EL (cell line): ENCODE measurements at places on chromosomes 13 and 19.

- DNase-seq: no peak
Measured at GRCh38 chr13:40483601-40484000, 182.8 kb downstream of the FOXO1 start.

GRCh38 chr19:5665781-5666513, 14.4 kb downstream of the MICOS13 start:
- peak; percentile 71 for DNase-seq

- DNase-seq: peak; percentile 80
Measured at GRCh38 chr13:74930402-74931165, 551.4 kb downstream of the TBC1D4 start.

DNA sequence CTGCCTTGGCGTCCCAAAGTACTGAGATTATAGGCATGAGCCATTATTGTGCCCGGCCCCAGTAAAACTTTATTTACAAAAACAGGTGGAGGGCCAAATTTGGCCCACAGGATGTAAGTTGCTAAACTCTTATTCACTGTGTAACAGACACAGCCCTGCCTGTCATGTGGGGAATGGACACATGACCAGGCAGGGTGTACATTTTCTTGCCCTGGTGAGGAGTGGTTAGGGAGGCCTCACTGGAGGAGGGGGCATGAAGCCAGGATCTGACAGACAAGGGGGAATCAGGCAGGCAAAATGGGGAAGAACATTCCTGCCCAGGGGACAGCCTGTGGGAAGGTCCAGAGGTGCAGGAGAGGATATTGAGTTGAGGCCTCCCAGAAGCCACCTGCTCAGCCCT, 7.4 kb upstream of the PGLS start:
- DNase-seq: no peak

DNA sequence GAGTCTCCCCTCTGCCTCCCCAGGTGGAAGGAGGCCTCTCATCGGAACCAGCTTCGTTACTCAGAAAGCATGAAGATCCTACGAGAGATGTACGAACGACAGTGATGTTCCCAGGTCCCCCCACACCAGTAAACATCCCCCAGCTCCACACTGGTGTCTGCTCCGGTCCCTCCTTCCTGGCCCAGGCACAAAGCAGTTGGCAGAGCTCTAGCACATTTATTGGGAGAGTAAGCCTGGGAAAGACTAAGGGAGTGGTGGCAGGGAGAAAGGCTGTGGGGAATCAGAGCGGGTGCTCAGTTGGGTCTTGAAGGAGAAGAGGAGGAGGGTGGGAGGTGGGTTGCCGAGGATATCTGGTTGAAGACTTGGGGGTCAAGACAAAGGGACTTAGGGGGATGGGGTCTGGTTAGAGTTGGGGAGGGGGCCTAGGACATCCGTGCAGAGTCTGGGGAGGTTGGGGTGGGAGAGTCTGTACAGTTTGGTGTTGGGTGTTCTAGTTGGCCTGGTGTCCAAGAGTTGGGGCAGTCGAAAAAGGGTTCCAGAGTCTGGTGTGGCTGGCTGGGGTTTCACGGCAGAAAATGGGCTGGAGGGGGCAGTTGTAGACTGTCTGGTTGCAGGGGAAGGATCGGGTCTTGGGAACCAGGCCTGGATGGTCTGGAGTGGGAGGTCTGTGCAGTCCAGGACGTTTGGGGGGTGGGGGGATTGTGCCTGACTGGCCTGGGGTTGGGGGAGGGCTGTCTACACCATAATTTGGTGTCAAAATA, 2.3 kb downstream of the HSPB6 start:
- DNase-seq: no peak

DNA sequence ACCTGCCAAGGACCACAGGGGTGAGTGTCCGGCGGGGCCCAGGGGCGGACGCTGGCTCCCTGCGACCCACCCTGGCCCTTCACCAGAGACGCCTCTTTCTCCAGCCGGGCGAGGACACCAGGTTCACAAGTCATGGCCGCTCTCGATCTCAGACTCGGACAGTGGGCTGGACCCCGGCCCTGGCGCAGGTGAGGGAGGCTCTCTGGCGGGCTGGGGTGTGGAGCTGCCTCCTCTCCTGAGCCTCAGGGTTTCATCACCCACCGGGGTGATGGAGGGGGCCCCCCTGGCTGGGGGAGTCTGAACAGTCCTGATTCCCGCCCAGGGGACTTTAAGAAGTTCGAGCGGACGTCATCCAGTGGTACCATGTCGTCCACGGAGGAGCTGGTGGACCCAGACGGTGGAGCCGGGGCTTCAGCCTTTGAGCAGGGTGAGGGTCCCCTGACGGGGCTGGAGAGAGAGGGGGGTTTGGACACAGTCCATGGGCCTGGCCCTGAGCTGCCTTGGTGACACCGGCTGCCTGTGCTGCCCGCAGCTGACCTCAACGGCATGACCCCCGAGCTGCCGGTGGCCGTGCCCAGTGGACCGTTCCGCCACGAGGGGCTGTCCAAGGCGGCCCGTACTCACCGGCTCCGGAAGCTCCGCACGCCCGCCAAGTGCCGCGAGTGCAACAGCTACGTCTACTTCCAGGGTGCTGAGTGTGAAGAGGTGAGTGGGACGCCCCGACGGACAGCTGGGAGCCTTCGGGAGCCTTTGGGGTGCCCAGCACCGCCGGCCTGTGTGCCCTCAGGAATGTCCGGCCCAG, 13.6 kb downstream of the ARHGAP45 start:
- no peak for DNase-seq

DNA sequence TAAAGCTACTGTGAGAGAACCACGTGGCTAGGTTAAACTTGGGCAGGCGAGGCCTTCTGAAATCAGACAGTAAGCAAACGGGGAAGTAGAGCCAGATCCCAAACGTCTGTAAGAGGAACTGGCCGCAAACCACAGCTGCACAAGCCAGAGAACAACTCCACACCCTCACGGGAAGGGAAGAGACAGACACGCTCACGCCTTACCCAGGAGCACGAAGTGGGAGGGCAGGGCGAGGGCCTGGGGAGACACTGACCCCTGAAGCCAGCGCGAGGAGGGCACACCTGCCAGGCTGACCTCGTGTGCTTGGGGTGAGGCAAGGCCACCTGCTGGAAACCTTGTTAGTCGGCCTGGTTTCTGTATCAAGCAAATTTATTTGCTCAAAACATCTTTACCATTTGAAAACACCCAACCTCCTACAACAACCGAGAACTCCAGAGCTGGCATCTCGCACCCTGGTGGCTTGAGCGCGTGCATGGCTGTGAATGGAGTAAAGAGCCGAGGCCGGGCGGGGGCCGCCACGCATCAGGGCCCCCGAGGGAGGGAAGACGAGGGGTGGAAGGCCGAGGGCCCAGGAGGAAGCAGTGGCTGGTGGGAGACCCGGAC, 7.3 kb downstream of the POLR2E start:
- DNase-seq: no peak

DNA sequence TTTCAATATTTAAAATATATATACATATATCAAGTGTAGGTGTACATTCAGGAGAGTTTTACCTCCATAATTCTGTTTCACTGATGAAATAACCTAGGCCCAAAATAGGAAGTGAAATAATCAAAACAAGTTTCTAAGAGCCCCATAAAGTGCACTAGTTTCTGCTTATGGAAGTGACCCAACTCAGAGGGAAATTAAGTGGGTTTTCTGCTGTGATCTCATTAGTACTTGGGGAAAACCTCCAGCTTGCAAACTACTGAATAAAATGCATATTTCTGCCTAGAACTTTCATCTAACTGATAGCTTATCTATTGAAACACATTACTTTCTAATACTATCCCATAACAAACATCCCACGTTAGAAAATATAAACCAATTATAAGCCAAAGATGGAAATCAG, 45.4 kb upstream of the MIR17HG start:
- DNase-seq: no peak

- DNase-seq: no peak
Measured at GRCh38 chr13:51277928-51278327, 55.7 kb downstream of the FAM124A start.

GRCh38 chr13:98529171-98529570, 47.7 kb downstream of the STK24 start:
- no peak for DNase-seq

GRCh38 chr19:42468273-42468796, 25.6 kb upstream of the CXCL17 start:
- peak; percentile 80 for DNase-seq

GRCh38 chr13:80052286-80052685, 288.6 kb downstream of the SPRY2 start:
- DNase-seq: no peak

GRCh38 chr13:49403996-49404702, 39.7 kb downstream of the CAB39L start:
- no peak for DNase-seq

- no peak for DNase-seq
Measured at GRCh38 chr19:30815889-30816580, 443.9 kb downstream of the ZNF536 start.

GRCh38 chr13:73733706-73734105, 400.5 kb downstream of the KLF12 start:
- DNase-seq: no peak

DNA sequence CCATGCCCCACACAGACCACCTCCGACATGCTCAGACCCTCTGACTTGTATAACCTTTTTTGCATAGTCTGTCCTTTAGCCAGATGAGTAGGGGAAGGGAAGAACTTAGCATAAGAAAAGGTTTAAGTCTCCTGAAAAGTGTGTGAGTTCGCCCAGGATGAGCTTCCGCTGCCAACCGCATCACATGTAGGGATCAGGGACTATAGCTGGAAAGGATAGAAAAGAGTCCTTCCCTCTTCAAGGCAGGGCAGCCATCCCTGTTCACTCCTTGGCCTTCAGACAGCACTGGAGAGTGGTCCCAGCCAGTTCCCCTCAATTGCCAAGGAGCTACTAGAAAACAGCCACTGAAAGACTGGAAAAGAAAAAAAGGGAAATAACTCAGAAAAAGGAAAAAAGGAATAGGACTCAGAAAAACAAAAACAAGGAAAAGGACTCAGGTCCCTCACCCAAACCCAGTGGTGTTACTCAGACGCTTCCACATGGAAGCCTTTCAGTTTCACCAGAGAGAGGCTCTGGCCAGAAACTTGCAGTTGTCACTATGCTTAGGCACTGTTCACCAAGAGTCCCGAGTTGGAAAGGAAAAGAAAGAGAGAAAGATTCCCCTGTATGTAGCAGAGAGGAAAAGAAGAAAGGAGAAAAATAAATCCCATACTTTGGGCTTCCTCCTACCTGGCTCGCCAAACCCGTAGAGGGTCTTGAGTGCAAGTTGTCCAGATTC, 5.6 kb upstream of the TM9SF2 start:
- no peak for DNase-seq

DNA sequence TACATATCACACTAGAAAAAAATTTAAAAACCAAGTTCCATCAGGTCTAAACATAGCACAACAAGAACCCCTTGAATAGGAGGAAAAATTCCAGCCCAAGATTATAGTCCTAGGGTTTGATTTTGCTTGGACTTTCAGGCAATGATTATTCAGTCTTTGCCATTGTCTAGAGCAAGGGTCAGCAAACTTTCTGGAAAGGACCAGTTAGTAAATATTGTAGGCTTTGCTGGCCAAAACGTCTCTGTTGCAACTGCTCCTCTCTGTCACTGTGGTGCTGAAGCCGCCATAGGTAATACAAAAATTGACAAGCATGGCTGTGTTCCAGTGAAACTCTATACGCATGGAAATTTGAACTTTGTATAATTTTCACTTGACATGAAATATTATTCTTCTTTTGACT, 95.5 kb upstream of the UBAC2 start:
- no peak for DNase-seq

GRCh38 chr19:10516064-10516385, 1.2 kb downstream of the S1PR5 start:
- no peak for DNase-seq

DNA sequence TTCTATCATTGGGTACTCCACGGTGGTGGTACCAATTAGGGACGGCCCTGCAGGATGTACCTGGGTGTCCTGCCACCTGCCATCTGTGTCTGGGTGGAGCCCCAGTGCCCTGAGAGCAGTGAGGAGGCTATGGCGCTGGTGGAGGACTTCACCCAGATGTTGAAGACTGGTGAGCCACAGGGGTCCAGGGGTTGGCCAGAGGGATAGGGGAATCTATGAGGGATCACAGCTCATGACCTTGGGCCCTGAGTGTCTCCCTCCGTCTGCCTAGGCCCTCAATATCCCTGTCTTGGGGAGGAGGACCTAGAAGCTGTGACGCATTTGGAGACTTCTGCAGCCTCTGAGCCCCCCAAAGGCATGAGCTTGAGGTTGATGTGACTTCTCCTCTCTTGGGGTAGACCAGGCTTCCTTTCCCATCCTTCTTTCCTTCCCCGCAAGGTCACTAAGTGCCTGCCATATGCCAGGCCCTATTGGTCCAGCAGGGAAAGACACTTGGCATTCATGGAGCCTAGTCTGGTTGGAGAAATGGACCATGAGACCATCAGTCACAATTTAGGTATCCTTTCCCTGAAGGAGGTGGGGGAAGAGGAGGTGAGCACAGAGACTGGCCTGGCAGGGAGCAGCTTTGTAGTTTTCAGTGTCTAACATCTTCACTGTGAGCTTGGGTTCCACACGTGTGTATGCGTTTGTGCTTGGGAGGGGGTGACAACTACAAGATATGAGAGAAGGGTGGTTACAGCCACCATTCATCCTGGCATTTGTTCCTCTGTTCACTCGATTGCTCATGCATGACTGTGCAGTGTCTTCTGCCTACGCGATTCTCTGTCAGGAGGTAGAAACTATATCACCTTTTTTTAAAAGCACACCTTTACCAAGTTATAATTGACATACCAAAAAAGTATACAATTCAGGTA, 5.1 kb upstream of the MZF1 start:
- no peak for DNase-seq

GRCh38 chr19:30497034-30497433, 124.8 kb downstream of the ZNF536 start:
- no peak for DNase-seq

- DNase-seq: no peak
Measured at GRCh38 chr13:23883255-23883654, 5.9 kb downstream of the MIPEP start.

DNA sequence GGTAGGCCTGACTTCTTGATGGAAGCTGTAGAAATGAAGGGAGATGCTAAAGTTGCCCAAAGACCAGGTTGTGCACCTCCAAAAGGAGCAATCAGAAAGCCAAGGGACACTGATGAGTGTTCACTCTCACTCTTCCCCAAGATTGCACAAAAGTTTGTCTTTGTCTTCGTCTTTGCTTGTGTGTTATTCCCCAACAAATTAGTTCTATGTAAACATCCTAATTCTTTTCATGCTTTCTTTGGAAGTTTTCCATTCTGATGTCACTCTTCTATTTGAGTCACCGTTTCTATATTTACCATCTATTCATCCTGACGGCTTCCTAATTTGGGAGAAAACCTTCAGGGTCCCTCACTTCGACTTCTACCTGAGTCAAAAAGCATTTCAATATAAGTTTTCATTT, 3.7 kb upstream of the TMEM272 start:
- DNase-seq: peak; percentile 57

- no peak for DNase-seq
Measured at GRCh38 chr19:52140032-52140710, 433 bp upstream of the ZNF616 start.

GRCh38 chr19:45418802-45419201, 4.9 kb downstream of the ERCC1 start:
- no peak for DNase-seq

- peak; percentile 1 for DNase-seq
Measured at GRCh38 chr13:89846926-89847585, 1500.4 kb upstream of the MIR17HG start.

DNA sequence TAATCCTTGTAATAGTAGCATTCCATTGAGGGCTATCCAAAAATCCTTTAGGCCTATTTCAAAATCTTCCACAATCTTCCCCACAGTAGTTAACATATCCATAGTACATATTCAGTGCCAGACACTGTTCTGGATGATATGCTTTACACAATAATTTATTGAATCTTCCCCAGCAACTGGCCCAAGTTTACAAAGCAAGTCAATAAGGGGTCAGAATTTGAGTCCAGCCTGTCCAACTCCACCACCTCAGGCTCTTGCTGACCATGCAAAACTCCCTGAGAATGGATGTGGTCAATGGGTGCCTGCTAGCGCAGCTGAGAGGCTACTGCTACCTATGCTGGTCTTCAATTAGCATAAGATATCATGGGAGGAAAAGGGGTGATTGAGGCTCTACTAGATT, 529.6 kb downstream of the FGF9 start:
- no peak for DNase-seq
